ENCODE measurements at places on chromosomes 2 and 18. TPM values are rescaled to one million over a fixed set of nuclear protein-coding genes. Genes with fewer than 3 reads are reported as not detected.
A peak's percentile ranks its signal among the peaks of the same experiment; 100 is the strongest.

- peaks cover 10% of the 10 kb centered on the region for H3K4me1 ChIP-seq
- no peaks in the 10 kb centered on the region for H3K27me3 ChIP-seq
- no peak overlapping the region for H3K27ac ChIP-seq
- DNase-seq: no peak
- no peaks in the 10 kb centered on the region for H3K36me3 ChIP-seq
- no peak overlapping the region for H3K4me3 ChIP-seq
These were observed 33.8 kb upstream of the ACYP2 start for GRCh38 chr2:54081574-54081973.

- peak overlapping the region; percentile 62 for H3K4me3 ChIP-seq
- peak; percentile 99 for DNase-seq
- H3K27me3 ChIP-seq: no peaks in the 10 kb centered on the region
- no peaks in the 10 kb centered on the region for H3K36me3 ChIP-seq
- H3K27ac ChIP-seq: peak overlapping the region; percentile 98
These were observed 704 bp downstream of the KLF11 start for GRCh38 chr2:10043906-10044601.

DNA sequence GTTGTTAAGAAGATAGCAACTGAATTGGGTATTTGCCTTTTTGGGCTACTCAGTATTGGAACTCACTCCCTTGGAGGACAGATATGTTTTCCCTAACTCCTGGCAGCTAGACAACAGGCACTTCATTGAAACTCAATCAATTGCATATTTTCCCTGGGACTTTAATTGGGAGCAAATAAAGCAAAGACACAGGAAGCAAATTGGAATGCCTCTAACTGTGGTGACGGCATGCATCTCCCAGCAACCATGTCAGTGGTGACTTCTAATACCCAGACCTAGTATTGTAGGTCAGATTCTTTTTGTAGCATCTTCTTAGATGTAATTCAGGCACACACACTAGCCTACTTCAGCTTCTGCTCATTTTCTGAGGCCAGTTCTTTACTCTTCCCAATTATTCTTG, 164.2 kb upstream of the SETBP1 start:
- no peak for DNase-seq
- H3K4me3 ChIP-seq: no peak overlapping the region
- H3K36me3 ChIP-seq: no peaks in the 10 kb centered on the region
- H3K27me3 ChIP-seq: no peaks in the 10 kb centered on the region

DNA sequence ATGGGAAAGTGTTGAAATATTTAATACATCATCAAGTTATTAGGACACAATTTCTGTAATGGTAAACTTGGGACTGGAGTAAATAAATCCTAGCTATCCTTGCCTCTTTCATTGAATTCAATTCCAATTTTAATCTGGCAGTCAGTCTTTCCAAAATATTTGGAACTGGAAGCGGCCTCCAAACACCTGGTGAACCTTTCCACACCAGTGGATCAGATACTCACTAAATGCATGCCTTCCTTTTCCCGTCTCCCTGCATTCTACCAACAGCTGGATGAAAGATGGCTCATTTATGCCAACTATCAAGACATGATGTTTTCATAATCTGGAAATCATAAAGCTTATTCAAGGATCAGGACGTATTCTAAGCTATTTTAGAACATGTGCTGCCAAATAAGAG, 488.2 kb upstream of the SPHKAP start:
- no peak for DNase-seq
- H3K4me1 ChIP-seq: no peaks in the 10 kb centered on the region
- H3K27me3 ChIP-seq: no peaks in the 10 kb centered on the region
- H3K36me3 ChIP-seq: no peaks in the 10 kb centered on the region

GRCh38 chr2:237304763-237305514, 109.0 kb downstream of the COL6A3 start:
- DNase-seq: no peak
- H3K36me3 ChIP-seq: no peaks in the 10 kb centered on the region
- H3K4me3 ChIP-seq: no peak overlapping the region
- H3K27ac ChIP-seq: no peak overlapping the region
- H3K27me3 ChIP-seq: no peaks in the 10 kb centered on the region

GRCh38 chr2:218291318-218292047, 820 bp downstream of the TMBIM1 start:
- peak; percentile 59 for DNase-seq
- H3K4me3 ChIP-seq: peak overlapping the region; percentile 91
- no peaks in the 10 kb centered on the region for H3K36me3 ChIP-seq
- peak overlapping the region; percentile 97 for H3K27ac ChIP-seq
- H3K27me3 ChIP-seq: no peaks in the 10 kb centered on the region

DNA sequence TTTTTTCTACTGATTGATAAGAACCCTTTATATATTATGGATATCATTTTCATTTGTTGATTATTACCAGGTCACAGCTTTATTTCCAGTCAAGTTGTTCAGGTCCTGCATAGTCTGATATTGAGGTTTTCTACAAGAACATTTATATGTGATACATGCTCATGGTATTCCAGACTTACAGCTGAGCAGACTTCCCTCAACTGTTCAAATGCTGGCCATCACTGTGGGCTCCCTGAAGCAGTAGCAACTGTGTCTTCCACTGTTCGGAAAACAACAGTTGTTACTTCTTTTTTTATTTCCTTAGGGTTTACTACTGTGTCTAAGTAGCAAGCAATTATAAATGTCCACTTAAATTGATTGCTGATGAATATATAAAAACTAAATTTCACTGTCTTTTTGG, 79.5 kb downstream of the DGKD start:
- no peaks in the 10 kb centered on the region for H3K27me3 ChIP-seq
- no peak for DNase-seq
- H3K4me1 ChIP-seq: no peaks in the 10 kb centered on the region
- no peaks in the 10 kb centered on the region for H3K36me3 ChIP-seq

DYTN gene
- total RNA-seq: not detected

BOLL gene
- total RNA-seq: not detected

LINC00305 gene
- total RNA-seq: not detected
